Spleen (tissue), 13 donors: ENCODE measurements at places on chromosomes 16 and 17. TPM values are rescaled to one million over a fixed set of nuclear protein-coding genes. Genes with fewer than 3 reads are reported as not detected.

Gene MEFV
- polyA plus RNA-seq: 0.39 TPM

Gene ZG16
- polyA plus RNA-seq: 0.06 TPM

Gene ARHGDIG
- 0.26 TPM for polyA plus RNA-seq

Gene TBC1D3L
- 31.3 TPM for polyA plus RNA-seq

Gene PLEKHH3
- 9.4 TPM for polyA plus RNA-seq

Gene LHX1
- polyA plus RNA-seq: not detected

Gene ACSM3
- polyA plus RNA-seq: 4.2 TPM

Gene BANP
- polyA plus RNA-seq: 15.9 TPM

Gene TBC1D28
- polyA plus RNA-seq: not detected
